SK-N-SH treated with all-trans-retinoic acid at 6 μM for 48 hours (cell line): ENCODE measurements at places on chromosomes 16 and 17.
A peak's percentile ranks its signal among the peaks of the same experiment; 100 is the strongest.

DNA sequence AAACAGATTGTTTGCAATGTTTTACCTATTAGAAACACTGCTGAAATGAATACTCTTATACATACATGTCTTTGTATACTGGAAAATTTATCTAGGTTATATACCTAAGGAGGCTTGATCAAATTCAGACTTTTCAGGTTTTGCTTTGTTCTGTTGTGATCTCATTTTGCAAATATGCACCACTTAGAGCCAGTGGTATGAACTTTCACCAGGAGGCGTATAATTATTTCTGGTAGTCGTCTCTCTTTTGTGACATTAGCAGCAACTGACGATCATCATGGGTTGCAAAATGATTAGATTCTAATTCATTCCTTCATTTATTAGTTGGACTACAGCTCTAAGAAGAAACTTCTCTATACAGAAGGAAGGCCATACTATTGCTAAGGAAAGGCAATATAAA lies 26.9 kb downstream of the AP1G1 start:
- ATAC-seq, result peak; percentile 51

DNA sequence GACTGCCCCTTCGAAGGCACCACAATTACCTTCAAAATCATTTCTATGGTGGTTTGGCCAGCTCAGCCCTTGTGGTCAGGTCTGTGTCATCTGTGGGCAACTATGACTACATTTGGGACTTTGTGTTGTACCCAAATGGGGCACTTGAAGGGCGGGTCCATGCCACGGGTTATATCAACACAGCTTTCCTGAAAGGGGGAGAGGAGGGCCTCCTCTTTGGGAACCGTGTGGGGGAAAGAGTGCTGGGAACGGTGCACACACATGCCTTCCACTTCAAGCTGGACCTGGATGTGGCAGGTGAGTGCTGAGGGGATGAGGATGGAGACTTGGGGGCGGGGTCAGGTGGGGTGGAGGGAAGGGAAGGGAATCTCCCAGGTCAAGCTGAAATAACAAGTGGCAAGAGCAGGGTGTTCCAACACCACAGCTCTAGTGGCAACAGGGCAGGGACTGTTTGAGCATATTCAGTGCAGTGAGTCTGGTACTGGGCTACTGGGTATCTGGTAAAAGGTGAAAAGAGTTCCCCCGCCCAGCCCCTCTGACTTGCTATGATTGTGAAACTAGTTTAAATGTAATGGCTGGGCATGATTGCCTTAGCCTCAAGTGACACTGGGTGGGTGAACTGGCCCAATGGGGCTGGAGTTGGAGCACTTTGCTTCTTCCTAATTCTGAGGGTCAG lies 1.7 kb downstream of the AOC2 start:
- ATAC-seq, result peak; percentile 5; the same call in 1 of the 3 replicates

GRCh38 chr17:83068641-83069570 lies 10.5 kb upstream of the METRNL start:
- ATAC-seq, result no peak

DNA sequence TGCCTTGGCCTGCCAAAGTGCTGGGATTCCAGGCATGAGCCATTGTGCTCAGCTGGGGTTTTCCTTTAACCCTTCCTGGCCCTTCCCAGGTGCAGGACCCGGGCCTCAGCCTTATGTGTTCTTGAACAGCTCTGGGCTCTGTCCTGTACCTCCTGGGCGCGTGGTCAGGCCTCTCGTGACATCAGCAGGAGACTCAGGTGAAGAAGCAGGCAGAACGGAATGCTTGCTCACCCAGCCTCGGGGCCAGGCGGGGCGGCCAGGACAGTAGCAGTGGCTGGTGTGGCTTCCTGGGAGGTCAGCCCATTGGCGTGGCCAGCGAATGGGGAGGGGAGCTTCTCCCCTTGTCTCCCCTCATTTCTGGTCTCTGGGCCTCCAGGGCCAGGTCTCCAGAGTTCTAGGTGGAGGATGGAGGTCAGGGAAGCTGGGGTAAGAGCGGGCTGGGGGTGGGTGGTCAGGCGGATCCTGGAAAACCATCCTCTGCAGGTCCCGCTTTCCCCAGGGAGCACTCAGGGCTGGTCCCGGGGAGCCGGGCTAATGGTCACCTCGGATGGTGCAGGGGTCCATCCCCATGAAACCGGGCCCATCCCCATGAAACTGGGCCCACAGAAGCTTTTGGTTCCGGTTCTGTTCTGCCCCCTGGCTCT lies 281.5 kb downstream of the SEC14L1 start:
- no peak for ATAC-seq

GRCh38 chr16:65547772-65548446 lies 426.0 kb upstream of the CDH11 start:
- peak; percentile 66 for ATAC-seq

- peak; percentile 87 for ATAC-seq
Observed at GRCh38 chr16:67917852-67918236, 13.8 kb downstream of the CTRL start.

GRCh38 chr16:29816694-29817441 lies 916 bp downstream of the PAGR1 start:
- peak; percentile 49 for ATAC-seq

GRCh38 chr17:39222866-39223834 lies 2.6 kb downstream of the STAC2 start:
- ATAC-seq, result no peak

GRCh38 chr16:29815032-29815721 lies 775 bp upstream of the PAGR1 start:
- ATAC-seq, result no peak

GRCh38 chr16:58124601-58124915 lies 4.6 kb downstream of the CFAP20 start:
- ATAC-seq, result no peak

DNA sequence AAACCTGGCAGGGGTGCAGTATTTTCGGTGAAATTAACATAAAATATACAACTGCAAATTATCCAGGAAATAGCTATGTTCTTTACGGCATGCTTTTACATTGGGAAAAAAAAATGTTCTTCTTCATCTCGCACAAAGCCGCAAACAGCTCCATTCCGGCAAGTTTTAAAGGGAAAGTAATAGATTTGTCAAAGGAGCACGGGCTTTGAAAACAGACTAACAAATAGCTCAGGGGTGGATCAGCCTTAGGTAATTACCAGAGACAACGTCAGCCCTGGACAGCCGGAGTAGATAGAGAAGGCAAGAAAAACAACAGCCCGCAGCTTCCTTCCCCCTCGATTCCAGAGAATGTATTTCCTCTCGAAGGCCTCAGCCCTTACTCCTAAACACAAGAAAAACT lies 222.5 kb downstream of the C16orf78 start:
- ATAC-seq, result no peak; the same call in 2 of the 3 replicates

DNA sequence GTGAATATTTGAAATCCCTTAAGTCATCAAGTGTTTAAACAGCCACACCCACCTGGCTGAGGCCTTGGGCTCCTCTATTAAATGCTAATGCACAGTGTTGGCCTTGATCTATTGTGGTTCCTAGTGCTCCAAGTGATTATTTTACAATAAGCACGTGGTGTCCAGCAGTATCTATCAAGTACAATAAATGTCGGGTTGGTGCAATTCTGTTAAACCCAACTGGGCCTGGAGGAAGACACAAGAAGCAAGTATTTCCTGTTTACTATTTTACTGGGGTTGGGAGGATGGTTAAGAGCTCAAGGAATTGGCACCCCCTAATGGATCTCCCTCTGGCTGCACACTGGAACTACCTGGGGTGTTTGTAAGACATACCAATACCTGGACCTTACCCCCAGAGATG lies 72.1 kb upstream of the HNF1B start:
- no peak for ATAC-seq

DNA sequence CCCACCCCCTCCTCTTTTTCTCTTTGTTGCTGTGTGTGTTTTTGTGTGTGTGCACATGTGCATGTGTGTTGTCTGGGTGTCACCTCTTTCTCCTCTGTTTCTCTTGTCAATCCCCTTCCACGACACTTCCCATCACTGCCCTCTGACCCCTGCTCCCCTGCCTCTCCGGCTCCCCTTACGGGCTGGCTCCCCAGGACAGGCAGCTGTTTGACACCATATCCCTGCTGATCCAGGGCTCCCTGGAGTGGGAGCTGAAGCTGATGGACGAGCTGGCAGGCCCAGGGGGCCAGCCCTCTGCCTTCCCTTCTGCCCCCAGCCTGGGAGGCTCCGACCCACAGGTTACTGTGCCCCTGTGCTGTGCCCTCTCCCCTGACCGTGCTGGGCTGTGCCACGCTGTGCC lies 15.2 kb upstream of the ABCC3 start:
- ATAC-seq, result no peak

- ATAC-seq, result no peak
Observed at GRCh38 chr16:49510654-49511305, 137.2 kb downstream of the C16orf78 start.
